Airway epithelial cell (primary cell): ENCODE measurements at places on chromosomes 7 and 10. TPM values are rescaled to one million over a fixed set of nuclear protein-coding genes. Genes with fewer than 3 reads are reported as not detected.

The GRM8 gene
- under 0.01 TPM in 1 of 2 replicates, not detected in the other for total RNA-seq

The C1QL3 gene
- total RNA-seq = not detected in 2 replicates

The HOXA2 gene
- not detected in 2 replicates for total RNA-seq

The AKR1C4 gene
- total RNA-seq = not detected in 2 replicates

The BLNK gene
- total RNA-seq = 8.6 and 14.8 TPM in 2 replicates

The RAMP3 gene
- not detected in 2 replicates for total RNA-seq

The CTNNA3 gene
- 0.07 TPM in 1 of 2 replicates, not detected in the other for total RNA-seq

The CPXM2 gene
- not detected in 2 replicates for total RNA-seq

The UCN3 gene
- not detected in 2 replicates for total RNA-seq
